ENCODE measurements at places on chromosomes 2 and 18.

- DNase-seq: no peak
Measured at GRCh38 chr2:54945391-54946219, 104.6 kb downstream of the RTN4 start.

GRCh38 chr2:55482186-55482884 is 37.2 kb upstream of the CFAP36 start:
- DNase-seq: no peak

- no peak for DNase-seq
Measured at GRCh38 chr18:34083910-34084535, 140.7 kb downstream of the NOL4 start.

GRCh38 chr2:184125867-184126266 is 472.5 kb upstream of the ZNF804A start:
- DNase-seq: no peak

DNA sequence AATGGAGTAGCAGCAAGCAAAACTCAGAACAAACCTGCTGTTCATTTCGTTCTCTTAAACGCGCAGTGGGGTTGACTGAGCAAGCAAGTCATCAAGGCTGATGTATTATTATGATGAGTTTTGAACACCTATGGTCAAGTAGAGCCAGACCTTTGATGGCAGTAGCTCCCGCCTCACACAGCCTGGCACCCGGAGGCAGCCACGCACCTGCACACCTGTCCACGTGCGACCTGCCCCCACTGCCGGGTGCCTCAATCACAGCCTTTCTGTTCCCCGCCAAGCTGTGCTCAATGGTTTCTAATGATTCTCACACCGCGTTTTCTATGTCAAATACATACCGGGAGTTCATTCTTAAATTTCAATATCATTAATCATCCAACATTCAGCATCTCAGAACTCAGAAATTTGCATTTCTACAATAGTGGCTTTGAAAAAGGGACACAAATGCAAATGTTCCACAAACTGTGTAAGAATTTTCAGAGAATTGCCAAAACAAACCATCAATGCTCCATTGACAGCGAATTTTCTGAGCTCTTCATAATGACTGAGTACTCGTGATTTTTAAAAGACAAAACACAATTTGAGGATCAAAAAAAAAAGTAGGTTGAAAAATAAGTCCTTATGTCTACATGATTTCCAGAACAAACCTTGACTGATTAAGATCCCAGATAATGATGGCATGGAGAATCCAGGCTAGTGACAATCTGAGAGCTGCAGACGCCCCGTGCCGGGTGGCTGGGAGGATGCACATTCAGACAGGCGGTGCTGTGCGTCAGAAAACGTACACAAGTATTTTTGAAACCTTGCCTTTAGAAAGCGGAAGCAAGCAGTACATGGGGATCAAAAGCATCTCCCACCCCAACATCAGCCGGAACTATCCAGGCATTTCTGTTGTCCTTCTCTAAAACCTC is 56.6 kb downstream of the HDAC4 start:
- DNase-seq: no peak

GRCh38 chr18:48022531-48023329 is 92.3 kb upstream of the SMAD2 start:
- no peak for DNase-seq

GRCh38 chr2:239355139-239355538 is 45.7 kb downstream of the HDAC4 start:
- DNase-seq: no peak

- DNase-seq: no peak
Measured at GRCh38 chr2:152582081-152582480, 135.2 kb downstream of the PRPF40A start.

- no peak for DNase-seq
Measured at GRCh38 chr2:153875801-153876466, 4.2 kb downstream of the GALNT13 start.

All from activated CD8-positive, alpha-beta memory T cell treated with anti-CD3 and anti-CD28 coated beads, Interleukin-2, amount 10 ng/mL, durations not matched to agents 7 days and 5 days (primary cell).